ENCODE measurements at places on chromosomes 4 and X.

DNA sequence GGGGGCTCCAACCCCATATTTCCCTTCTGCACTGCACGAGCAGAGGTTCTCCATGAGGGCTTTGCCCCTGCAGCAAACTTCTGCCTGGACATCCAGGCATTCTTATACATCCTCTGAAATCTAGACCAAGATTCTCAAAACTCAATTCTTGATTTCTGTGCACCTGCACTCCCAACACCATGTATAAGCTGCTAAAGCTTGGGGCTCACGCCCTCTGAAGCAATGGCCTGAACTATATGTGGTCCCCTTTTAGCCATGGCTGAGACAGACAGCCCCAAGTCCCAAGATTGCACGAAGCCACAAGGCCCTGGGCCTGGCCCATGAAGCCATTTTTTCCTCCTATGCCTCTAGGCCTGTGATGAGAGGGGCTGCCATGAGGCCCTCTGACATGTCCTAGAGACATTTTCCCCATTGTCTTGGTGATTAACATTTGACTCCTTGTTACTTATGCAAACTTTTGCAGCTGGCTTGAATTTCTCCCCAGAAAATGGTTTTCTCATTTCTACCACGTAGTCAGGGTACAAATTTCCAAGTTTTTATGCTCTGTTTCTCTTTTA lies 468.0 kb upstream of the SLIT2 start:
- no peak for DNase-seq

GRCh38 chr4:186166852-186167512 lies 24.4 kb upstream of the CYP4V2 start:
- DNase-seq: no peak

GRCh38 chrX:147899379-147900114 lies 12.2 kb upstream of the FMR1 start:
- no peak for DNase-seq

GRCh38 chrX:13933851-13934250 lies 95.8 kb downstream of the GEMIN8 start:
- DNase-seq: no peak

DNA sequence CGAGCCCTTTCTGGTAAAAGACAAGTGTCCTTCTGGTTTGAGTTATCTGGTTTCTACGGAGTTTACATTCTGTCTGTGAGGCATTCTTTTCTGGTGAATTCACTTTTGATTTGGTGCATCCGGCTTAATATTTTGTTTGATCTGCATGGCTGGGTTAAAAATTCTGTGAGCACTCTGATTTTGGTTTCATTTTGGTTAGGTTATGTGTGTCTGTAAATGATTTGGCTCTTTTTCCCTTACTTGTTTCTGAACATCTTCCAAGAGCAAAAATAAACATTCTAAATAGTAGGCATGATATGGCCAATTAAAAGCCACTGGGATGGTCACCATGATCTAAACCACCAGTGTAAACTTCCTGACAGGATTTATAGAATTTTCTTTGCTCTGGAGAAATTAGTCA lies 85.7 kb upstream of the PTPN13 start:
- no peak for DNase-seq

DNA sequence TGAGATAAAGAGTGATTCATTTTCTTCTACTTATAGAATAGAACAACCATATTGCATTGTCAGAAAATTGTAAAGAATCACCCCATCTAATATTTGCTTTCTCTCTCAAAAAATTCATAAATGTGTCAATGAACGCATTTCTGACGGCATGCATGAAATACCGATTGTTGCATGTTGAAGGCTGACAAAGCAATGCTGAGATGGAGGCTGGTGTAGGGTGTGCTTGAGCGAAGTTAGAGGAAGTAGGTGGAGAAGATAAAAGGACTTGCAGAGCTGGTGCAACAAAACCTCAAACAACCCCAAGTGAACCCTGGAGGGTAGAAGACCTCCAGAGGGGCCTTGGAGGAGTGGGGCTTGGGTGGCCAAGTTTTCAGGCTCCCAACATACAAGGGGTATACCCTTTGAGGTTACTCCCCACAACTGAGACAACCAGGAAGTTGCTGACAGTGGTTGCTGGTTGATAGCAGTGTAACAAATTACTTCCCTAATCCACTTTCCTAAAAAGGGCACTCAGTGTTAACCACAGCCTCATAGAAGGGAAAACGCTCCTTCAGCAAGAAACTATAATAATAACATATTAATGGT lies 452.7 kb downstream of the NLGN4X start:
- DNase-seq: no peak

- DNase-seq: no peak
Measured at GRCh38 chr4:139951021-139951420, 203.0 kb downstream of the MAML3 start.

- no peak for DNase-seq
Measured at GRCh38 chr4:78899302-78899701, 39.9 kb downstream of the PAQR3 start.

DNA sequence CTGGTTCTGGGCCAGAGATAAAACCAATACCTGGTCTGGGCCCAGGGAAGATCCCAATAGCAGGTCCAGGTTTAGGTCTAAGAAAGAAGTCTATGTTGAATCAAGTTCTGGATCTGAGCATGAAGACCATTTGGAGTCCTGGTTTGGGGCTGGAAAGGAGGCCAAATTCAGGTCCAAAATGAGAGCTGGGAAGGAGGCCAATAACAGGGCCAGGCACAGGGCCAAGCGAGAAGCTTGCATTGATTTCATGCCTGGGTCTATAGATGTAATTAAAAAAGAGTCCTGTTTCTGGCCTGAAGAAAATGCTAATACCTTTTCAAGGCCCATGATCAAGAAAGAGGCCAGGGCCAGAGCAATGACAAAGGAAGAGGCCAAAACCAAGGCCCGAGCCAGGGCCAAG lies 3.4 kb downstream of the GPRASP1 start:
- no peak for DNase-seq

DNA sequence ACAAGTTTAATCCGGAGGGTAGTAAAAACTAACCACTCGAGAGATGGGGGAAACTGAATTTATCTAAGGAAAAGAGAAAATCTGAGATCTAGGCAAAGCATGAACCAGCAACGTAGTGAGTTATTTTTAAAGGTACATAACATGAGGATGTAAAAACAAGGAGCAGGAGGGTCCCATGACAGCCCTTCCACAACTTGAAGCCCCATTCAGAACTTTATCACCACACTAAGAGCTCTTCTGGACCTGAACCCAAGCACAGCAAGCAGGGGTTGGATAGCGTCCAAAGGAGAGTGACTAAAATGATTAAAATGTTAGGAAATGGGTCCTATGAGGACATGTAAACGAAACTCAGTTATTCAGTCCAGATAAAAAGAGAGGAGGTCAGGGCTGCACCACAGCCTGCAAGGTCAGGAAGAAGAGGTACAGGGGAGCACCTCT lies 16.2 kb downstream of the SH3RF1 start:
- no peak for DNase-seq

- DNase-seq: peak; percentile 40
Measured at GRCh38 chr4:65007841-65008439, 598.7 kb upstream of the TECRL start.

GRCh38 chrX:142663330-142664095 lies 362.2 kb upstream of the SPANXN4 start:
- DNase-seq: no peak

DNA sequence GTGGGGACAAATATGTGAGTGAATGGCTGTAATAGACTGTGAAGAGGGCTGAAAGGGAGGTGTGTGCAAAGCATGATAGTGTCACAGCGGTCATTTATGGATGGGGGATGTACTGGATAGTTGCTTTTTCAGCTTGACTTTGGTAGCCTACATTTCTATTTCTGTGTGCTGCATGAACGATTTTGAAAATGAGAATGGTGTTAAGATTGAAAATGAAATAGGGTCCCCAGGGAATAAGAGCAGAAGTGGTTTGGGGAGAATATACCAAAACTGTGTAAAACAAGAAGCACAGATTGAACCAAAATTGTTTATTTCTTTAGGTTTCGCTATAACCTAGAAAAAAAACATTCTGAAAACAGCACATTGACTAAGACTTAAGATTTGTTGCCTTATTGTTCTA lies 58.8 kb upstream of the CLNK start:
- DNase-seq: no peak

DNA sequence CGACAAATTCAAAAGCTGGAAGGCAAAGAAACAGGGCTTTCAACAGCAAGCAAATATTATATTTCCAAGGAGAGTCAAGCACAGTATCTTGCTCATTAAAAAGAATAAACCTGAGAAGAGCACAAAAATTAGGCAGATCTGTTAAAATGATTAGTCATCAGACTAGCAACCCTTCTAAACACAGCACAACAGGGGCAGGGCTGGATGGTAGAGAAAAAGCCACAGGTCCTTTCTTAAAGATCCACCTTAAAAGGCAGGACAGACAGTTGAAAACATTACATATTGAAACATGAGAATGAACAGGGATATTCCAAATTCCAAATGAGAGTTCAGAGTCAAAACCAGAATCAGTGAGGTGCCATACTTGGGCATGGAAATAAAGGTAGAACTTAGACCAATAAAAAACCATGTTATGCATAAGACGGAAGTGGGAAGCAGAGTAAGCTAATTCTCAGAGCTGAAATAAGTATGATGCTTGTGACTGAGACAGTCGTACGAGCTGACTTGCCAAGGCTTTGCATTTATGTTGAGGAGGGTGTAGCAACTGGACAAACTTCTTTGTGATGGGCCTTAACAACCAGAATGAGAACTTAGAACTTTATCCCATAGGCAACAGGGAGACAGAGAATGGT lies 126.9 kb upstream of the FAM9B start:
- no peak for DNase-seq

- no peak for DNase-seq
Measured at GRCh38 chr4:120079839-120080520, 13.3 kb upstream of the MAD2L1 start.
